ENCODE measurements at places on chromosomes 7 and 10.
A peak's percentile ranks its signal among the peaks of the same experiment; 100 is the strongest.

DNA sequence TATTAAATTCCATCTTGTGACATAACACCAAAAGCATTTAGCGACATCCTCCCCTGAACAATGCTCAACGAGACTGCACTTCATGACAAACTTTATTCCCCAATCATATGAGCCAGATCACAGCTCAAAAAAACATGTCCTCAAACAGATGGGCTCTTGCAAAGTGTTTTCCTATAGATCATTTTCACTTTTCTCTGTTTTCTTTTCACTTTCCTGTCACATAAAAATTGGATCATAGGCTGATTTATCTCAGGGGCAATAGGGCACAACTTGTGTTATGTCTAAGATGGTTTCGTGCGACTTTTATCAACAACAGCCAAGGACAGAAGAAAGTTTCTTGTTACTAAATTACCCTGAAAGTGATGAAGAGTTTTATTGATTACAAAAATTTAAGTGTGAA lies 206.1 kb downstream of the WDR11 start:
- DNase-seq = no peak

DNA sequence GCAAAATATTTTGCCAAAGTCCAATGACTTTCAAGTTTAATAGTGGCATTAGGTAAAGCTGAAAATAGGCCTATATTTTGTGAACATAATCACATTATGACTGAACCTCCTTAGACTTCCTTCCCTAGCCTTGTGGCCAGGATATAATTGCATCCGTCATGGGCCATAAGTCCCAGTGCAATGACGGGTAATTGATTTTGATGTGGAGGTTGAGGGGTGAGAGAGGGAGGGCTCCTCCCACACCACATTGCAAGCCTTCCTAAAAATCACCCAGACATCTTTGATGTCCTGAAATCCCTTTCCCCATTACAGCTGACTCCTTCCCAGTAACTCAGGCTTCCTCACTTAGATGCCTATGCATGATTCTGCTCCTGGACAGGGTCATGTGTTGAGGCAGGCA lies 25.6 kb downstream of the TAS2R41 start:
- DNase-seq = no peak

- no peak for DNase-seq
These were observed 3.5 kb upstream of the SCIN start for GRCh38 chr7:12567015-12567414.

- DNase-seq = no peak
These were observed 1.2 kb downstream of the ADIRF start for GRCh38 chr10:86969421-86970041.

GRCh38 chr7:149004405-149005370 lies 23.6 kb downstream of the PDIA4 start:
- no peak for DNase-seq

GRCh38 chr10:21184984-21185383 lies 287.9 kb upstream of the NEBL start:
- DNase-seq = no peak

- no peak for DNase-seq
These were observed 219.2 kb downstream of the ETV1 start for GRCh38 chr7:13770305-13770704.

DNA sequence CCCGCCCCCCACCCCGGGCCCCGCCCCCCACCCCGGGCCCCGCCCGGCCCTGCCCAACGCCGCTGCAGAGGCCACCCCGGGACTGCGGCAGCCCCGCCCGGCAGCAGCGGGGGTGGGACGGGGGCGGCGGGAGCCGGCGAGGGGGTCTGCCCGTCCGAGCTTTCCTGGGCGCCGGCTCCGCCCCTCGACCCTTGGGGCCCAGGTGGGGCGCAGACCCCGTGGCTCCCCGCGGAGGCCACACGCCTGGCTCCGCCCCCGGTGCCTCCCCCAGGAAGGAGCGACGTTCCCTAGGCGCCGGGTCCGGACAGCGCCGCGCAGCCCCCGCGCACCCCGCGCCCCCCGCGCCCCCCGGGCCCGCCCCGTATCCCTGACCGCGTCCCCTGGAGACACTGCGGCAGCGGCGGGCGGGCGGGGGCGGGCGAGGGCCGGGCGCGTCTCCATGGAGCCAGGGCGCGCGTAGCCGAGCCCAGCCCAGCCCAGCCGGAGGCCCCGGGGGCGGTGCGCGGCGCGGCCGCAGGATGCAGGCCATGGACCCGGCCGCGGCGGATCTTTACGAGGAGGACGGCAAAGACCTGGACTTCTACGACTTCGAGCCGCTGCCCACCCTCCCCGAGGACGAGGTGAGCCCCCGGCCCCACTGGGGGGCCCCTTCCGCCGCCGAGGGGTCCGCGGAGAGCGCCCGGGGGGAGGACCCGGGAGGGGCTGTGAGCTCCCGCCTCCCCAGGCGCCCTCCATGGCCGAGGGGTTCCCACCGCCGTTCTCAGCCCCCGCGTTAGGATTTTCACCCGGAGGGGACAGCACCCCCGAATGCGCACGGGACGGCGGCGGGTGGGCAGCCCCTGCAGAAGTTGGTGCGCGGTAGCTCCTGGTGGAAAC lies at the start of gene KNDC1:
Gene KNDC1 (plus strand): TSS at position 270 of the 876 bp plus-strand sequence. CDS start 249 bp downstream, at position 519.
- DNase-seq = peak; percentile 37

GRCh38 chr10:110006358-110007160 lies 1.2 kb upstream of the ADD3 start:
- DNase-seq = peak; percentile 24

DNA sequence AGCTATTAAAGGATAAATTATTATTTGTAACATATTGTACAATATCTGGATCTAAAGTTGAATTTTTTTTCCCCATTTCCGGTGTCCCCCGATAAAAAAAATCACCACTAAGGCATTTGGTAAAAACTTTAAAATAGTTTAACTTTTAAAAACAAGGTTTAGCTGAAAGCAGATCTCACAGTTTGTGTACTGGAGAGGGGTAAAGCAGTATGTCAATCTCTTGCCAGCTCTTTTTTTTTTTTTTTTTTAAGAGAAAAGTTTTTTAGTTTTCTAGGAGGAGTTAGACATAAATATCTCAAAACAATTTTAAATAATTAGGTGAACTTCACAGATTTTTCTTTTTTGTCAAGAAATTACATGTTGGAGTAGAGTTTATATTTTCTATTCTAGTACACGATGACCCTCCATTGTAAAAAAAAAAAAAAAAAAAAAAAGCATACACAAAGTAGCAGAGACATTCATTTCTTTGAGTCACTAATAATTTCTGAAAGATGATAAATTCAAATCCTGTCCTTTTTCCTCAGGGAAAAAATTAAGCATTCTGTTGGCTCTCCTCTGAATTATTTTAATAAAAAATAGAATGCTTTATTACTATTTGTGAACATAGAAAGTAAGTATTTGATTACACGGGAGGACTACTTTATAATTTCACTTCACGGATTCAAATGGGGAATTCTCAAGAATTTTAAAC lies 1.9 kb upstream of the HBP1 start:
- DNase-seq = no peak

DNA sequence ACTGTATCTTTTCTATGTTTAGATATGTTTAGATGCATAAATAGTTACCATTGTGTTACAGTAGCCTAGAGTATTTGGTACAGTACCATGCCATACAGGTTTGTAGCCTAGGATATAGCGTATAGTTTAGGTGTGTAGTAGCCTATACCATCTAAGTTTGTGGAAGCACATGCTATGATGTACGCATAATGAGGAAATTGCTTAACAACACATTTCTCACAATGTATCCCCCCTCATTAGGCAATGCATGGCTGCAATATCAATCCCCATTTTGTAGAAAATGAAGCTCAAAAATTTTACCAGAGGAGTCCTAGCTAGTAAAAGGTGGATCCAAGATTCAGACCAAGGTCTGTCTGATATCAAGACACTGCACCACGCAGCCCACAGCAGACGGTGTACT lies 376.4 kb upstream of the NFE2L3 start:
- no peak for DNase-seq

GRCh38 chr10:128178302-128178958 lies 52.2 kb upstream of the MKI67 start:
- DNase-seq = peak; percentile 76

GRCh38 chr10:106519376-106520030 lies 645.0 kb downstream of the SORCS1 start:
- no peak for DNase-seq

GRCh38 chr10:7593905-7594304 lies 72.9 kb downstream of the ITIH5 start:
- no peak for DNase-seq

GRCh38 chr7:29976266-29976665 lies 13.3 kb downstream of the SCRN1 start:
- peak; percentile 24 for DNase-seq

DNA sequence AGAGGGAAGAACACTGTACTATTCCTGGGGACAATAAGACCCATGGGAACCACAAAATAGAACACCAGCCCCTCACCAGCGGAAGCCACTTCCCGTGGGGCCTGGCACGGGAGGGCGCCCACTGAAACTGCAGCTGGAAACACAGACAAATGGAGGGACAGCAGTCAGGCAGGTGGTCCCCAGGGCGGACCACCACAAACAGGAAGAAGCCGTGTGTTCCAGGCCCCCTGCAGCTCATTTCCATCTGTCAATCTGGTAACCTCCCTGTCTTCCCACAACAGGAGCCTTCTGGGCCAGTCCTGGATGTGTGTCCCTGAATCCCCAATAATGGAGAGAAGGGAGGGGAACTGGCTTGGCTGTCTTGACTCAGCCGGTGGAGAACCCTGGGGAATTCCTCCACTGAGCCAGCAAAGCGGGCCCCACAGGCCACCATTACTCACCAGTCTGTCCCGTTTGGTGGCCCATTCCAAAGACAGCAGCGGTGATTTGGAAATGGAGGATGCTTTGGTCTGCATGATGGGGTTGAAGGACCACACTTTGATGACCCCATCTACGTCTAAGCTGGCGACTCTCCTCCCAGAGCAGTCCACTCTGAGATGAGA lies 16.7 kb downstream of the WDR91 start:
- no peak for DNase-seq

DNA sequence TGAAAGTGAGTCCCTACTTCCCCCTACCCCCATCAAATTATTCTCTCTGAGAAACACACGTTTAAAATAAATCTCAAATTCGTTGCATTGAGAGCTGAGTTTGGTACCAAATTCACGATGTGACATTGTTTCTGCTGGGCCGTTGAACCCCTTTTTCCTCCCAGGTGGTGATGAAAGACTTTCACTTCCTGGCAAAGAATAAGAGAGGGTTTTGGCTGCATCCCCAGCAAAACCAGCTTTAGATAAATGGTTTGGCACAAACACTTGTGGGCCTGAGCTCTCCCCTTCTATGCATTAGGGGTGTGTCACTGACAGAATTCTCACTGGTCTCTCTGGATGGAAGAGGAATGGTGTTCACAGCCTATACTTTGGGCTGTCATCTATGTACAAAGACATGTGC lies 8.8 kb upstream of the DNTT start:
- no peak for DNase-seq

DNA sequence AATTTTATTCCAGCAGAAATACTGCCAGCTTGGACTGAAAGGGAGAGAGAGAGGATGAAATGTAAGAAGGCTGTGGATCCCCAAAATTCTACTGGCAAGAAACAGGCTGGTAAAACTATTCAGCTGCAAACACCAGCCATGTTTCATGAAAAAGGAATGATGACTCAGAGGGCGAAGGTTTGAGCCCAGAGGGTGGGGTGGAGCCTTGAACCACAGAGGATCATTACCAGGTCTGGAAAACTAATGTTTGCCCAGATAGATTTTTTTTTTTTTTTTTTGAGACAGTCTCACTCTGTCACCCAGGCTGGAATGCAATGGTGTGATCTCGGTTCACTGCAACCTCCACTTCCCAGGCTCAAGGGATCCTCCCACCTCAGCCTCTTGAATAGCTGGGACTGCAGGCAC lies 41.7 kb upstream of the NRF1 start:
- DNase-seq = no peak

GRCh38 chr10:82543631-82544030 lies 668.6 kb downstream of the NRG3 start:
- DNase-seq = no peak

GRCh38 chr10:7136016-7136415 lies 274.8 kb downstream of the SFMBT2 start:
- DNase-seq = no peak

DNA sequence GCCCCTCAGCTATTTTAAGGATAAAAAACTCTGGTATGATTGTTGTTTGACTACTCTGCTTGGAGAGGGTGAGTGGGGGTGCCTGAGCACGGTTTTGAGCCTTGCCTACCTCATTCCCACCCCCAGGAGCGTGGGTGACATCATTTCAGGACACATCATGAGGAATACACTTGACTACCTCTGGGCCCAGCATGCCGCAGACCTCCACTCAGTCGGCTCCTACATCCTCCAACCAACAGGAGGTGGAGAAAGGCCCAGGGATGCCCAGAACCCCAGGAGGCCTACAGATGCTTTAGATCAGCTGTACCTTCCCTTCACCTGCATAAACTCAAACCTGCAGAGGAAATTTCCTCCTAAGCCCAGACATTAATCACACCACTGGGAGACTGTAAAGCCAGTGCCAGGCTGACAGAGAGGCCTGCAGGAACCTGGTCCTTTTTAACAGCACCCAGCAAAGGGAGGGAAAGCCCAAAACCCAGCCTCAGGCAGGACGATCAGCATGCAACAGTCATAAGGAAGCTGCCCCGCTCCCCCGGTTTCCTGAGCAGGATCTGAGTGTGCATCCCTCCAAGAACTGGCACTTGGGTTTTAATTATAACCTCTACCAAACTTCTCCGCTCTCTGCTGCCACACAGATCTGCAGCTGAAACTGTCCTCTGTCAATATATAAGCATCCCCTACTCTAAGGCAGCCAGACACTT lies 61.7 kb upstream of the ZNRF2 start:
- DNase-seq = no peak

DNA sequence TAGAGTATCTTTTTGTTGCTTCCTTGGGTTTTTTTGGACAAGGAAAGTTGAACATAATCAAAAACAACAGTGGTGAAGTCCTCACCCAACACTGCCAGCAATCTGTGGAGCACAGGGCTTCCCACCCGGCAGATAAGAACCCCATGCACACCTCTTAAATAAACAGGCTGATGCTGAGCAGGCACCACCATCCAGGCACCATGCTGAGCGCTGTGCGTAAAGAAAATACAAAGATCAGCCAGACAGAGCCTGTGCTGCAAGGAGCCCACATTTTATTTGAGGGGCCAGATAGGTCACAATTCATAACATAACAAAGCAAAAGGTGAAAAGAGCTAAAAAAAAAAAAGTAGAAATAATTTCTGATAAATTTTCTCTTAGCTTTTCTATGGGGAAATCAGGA lies 231.2 kb downstream of the PTPRN2 start:
- DNase-seq = no peak

GRCh38 chr10:114663626-114664025 lies 5.6 kb upstream of the ABLIM1 start:
- no peak for DNase-seq

- DNase-seq = no peak
These were observed 21.5 kb downstream of the WASL start for GRCh38 chr7:123727071-123727837.

GRCh38 chr7:140722254-140722653 lies 25.7 kb downstream of the NDUFB2 start:
- DNase-seq = no peak

- DNase-seq = no peak
These were observed 31.1 kb upstream of the HPS1 start for GRCh38 chr10:98477861-98478260.

DNA sequence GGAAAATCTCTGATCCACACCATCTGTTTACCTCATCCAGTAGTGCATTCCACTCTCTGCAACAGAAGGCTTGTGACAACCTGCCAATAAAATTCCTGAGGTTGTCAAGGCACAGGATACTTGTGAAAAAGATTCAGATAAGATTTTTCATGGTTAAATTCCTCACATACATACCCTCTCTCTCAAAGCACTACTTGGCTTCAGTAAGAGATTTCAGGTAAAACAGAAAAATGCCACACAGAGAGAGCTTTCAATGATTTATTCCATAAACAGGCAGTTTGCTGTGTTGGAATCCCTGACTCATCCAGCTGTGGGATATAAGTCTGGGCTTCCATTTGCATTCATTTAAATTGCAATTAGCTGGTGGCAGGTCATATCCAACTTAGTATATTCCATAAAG lies 99.7 kb upstream of the CAV2 start:
- no peak for DNase-seq
